ENCODE measurements at places on chromosomes 4 and X.

- no peak for DNase-seq
These were observed 11.0 kb upstream of the VSIG1 start for GRCh38 chrX:108033890-108034289.

DNA sequence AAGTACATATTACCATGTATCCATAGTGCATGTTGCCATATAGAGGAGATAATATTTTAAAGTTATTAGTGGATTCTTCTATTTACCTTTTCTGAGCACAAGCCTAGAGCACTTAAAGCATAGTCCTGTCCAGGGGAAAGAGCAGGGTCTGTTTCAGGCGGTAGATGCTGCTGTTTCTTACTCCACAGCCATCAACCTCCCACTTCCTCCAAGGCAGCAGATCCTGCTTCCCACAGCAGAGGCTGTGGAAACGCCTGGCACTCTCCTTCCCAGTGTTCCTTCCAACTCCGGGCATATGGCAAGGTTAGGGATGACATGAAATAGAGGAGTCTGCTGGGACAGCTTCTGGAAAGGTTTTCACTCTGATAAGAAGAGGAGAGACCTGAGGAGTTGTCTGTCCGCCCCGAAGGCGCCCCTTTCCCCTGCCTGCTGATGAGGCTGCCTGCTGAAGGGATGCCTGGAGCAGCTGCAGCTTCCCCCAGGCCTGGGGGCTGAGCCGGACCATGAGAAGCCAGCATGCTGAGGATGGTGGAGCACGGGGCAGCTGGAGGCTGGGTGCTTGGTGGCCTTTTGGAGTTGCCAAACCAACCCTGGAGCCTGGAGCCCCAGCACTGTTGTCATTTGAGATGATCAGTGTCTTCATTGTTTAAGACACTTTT lies 43.9 kb upstream of the SLC25A4 start:
- DNase-seq: no peak

- DNase-seq: no peak
These were observed 494.4 kb downstream of the KCNIP4 start for GRCh38 chr4:21454201-21454600.

GRCh38 chr4:1668488-1668840 lies 15.6 kb downstream of the FAM53A start:
- no peak for DNase-seq

DNA sequence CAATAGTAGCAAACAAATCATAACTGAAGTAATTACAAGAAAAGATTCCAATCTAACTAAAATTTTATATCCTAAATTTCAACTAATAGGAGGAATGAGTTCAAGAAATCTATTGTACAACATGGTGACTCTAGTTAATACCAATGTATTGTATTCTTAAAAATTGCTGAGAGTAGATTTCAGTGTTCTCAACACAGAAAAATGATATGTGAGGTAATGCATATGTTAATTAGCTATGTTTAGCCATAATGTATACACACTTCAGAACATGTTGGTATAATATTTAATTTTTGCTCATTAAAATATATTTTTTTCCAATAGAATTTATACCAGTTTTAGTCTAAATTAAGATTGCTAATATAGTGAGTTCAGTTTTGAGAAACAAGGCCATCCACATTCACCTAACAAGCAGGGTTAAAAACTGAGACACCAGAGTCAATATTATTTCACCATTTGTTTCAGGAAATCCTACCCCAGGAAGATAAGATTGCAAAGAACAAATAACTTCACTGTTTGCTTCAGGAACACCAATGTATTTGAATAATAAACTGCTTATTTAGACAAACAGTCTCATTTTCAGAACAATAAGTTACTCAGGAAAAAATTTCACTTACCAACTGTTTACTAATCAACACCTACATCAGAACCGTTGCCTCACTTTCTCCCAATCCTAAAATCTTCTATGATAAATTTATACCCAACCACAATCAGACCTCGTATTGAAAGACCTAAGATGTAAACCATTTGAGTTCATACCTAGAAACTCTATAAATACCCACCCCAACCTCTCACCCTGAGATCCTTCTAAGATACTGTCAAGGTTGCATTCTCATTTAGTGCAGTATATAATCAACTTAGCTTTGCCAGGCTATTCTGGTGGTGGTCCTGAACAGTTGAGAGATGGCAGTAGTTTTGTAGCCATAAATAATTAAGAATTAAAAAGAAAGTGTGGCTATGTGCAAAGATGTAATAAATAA lies 132.8 kb downstream of the MAB21L2 start:
- DNase-seq: no peak

- DNase-seq: no peak
These were observed 136.6 kb downstream of the PDGFRA start for GRCh38 chr4:54365691-54366090.

DNA sequence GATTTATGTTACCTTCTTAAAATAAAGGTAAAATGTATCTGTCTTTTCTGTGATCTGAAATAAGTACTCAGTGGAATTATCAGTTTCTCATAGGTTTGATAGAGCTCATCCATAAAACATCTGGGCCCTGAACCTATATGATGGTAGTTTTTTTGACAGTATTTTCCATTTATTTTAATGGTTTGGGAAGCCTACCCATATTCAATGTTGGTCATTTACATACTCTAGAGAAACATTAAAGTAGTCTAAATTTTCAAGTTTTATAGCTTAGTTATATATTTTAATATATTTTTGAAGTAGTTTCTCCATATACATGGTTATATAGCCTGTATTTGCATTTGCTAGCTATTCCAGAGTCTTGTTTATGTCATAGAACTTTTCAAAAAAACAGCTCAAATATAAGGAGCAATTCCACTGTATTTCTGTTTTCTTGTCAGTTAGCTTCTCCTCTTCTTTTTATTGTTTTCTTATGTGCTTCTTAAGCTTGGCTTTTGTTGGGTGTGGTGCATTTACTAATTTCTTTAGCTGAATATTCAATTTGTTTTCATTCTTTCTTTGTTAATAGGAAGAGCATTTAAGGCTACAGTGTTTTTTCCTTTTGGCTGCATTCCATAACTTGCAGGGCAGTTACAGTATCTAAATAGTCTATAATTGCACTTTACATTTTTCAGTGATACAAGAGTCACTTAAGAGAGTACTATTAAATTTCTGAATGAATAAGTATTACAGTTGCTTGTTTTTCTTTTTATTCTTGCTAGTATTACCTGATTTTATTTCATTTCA lies 181.4 kb downstream of the DKK2 start:
- no peak for DNase-seq

DNA sequence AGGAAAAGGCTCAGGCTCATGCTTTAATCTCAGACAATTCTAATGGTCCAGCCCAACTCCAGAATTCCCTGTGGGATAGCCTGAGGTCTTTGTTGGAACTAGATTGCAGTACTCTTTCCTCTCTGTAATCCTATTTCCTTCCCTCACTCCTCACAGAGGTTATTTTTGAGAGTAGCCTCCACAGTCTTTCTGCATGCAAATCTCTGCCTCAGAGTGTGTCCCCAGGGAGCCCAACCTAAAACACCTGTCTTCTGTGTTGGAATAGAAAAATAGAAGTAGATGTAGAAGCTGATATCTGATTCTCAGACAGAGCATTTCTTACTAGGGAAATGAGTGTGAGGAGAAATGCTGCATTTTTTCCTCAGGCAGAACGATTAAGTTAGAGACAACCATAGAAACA lies 915.5 kb upstream of the EPHA5 start:
- DNase-seq: no peak

DNA sequence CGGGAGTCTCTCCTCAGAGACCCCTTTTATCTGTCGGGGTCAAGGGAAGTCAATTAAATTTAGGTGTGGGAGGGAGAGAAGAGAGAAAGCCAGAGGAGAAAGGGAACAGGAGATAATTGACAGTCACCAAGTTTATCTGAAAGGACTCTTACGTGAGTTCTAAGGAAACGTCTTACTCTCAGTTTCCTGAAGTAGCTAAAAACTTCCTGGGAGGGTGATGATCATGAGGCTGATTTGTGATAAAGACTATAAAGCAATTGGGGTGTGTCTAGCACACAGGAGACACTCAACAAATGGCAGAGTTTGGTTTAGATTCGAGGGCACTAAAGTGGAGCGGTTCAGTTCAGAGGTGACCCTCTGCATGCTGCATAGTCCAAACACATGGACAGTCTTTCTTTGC lies 254.1 kb downstream of the FBXW7 start:
- no peak for DNase-seq

GRCh38 chr4:20592013-20592412 lies 108.2 kb upstream of the PACRGL start:
- no peak for DNase-seq

DNA sequence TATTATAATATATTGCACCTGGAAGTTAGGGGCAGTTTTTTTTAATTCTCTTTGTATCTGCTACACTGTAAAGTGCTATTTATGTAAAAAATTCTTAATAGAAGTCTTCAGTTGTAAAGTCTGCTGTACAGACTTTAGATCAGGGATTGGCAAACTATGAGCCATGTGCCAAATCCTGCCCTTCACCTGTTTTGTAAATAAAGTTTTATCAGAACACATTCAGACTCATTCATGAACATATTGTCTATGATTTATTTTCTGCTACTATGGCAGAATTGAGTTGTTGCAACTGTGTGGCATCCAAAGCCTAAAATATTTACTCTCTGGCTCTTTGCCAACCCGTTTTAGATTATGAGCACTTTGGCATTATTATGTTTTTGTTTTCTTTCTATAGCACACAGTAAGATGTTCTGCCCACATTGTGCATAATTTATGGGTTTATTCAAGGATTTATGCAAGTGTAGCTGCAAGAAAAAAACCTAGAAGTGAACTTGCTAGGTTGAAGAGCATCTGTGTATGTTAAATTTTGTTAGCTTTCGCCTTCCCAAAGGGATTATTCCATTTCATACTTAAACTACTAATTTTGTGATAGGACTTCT lies 56.9 kb downstream of the CLCN3 start:
- DNase-seq: no peak

- DNase-seq: no peak
These were observed 1013.0 kb downstream of the STIM2 start for GRCh38 chr4:27873596-27873995.
